ENCODE measurements at places on chromosomes 12 and 14. TPM values are rescaled to one million over a fixed set of nuclear protein-coding genes. Genes with fewer than 3 reads are reported as not detected.

DNA sequence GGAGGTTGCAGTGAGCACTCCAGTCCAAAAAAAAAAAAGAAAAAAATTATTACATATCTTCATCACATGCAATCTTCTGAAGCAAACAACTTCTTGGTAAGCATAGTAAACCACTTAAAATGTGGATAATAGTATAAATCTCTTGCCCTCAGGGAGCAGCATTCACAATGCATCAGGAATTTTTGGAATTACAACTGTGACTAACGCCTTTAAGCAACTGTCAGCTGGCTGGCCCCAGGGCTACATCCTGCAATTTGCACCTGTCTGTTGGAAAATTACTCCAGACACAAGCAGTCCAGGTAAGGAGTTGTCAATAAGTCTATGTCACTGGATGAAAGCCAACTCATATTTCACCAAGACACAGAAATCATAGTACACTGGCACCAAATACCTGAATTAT is 5.5 kb upstream of the SLC7A7 start:
- no peak for DNase-seq

DNA sequence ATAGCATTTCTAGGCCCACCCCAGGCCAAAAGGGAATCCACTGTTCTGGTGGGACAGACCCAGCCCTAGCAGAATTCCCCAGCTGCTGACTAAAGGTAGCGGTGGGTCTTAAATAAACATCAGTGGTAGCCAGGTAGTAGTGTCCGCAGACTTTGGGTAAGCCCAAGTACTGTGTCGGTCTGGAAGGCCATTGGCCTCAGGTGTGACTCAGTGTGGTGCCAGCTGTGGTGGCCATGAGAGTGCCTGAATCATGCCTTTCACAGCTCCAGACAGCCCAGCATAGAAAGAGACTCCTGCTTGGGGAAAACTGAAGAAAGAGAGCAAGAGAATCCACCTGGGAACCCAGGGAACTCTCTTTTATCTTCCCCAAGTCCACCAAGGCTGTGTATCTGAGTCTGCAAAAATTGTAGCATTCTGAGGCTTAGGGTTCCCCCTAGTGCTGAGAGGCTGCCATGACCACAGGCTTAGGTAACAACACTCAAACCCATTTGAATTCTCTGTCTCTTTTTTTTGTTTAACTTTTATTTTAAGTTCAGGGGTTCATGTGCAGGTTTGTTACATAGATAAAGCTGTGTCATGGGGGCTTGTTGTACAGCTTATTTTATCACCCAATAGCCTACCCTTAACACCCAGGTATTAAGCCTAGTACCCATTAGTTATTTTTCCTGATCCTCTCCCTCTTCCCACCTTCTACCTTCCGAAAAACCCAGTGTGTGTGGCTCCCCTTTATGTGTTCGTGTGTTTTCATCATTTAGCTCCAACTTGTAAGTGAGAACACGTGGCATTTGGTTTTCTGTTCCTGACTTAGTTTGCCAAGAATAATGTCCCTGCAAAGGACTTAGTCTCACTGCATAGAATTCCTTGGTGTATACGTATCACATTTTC is 16.7 kb upstream of the CD163L1 start:
- peak; percentile 37 for DNase-seq

DNA sequence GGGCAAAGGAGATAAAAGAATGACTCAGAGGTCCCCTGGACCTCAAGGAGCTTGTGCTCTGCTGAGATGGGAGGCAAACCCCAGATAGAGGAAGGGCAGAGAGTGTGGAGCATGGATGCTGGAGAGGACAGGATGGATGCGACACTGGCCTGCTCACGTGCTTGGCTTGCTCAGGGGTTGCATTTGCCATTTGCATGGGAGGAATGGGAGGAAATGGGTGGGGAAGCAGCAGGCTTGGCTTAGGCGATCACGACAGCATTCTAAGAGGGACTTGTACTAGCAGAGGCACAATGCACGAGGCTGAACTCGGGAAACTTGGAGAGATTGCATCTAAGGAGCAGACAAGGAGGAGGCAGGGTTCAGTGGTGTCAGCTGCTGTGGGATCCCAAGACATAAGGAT is 19.8 kb downstream of the CD9 start:
- no peak for DNase-seq

DNA sequence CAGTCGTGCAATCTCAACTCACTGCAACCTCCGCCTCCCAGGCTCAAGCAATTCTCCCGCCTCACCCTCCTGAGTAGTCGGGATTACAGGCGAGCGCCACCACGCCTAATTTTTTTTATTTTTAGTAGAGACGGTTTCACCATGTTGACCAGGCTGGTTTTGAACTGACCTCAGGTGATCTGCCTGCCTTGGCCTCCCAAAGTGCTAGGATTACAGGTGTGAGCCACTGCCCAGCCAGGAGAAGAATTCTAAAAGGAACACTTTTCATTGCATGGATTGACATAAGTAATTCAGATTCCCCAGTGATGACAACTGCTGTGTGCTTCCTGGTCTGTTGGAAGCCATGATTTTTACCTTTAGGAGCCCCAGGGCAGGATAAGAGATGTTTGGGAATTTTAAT is 22.1 kb downstream of the DMAC2L start:
- DNase-seq: no peak

- no peak for DNase-seq
Measured at GRCh38 chr12:128613837-128614590, 209.7 kb downstream of the SLC15A4 start.

- no peak for DNase-seq
Measured at GRCh38 chr14:91918186-91918883, 29.2 kb downstream of the FBLN5 start.

KCNA1 gene
- not detected for total RNA-seq

SERPINA10 gene
- total RNA-seq: not detected

TOMM20L gene
- not detected for total RNA-seq

BICDL1 gene
- 4.7 TPM for total RNA-seq

CLEC2D gene
- 4.2 TPM for total RNA-seq

SNW1 gene
- total RNA-seq: 49.8 TPM

CLEC14A gene
- 33.1 TPM for total RNA-seq

Data from left ventricle myocardium superior (tissue), 1 donor.